ENCODE measurements at places on chromosomes 4 and X.

DNA sequence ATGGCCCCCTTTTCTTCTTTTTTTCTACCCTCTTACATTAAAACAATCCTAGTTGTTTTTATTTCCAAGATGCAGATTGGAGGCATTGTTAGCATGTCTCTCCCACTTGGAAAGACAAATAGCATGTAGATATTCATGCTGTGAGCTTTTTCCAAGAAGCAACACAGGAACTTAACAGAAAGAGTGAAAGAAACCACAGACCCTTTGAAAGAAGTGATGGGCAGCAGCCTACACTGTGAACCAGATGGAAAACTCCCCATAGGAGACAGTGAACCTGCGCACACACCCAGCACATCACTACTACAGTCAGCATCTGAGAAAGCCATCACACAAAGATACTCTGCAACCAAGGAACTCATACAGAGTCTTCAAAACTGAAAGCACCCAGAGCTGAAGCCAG is 17.8 kb downstream of the CT47C1 start:
- DNase-seq, result no peak

GRCh38 chrX:39749135-39749534 is 348.6 kb downstream of the BCOR start:
- DNase-seq, result no peak

DNA sequence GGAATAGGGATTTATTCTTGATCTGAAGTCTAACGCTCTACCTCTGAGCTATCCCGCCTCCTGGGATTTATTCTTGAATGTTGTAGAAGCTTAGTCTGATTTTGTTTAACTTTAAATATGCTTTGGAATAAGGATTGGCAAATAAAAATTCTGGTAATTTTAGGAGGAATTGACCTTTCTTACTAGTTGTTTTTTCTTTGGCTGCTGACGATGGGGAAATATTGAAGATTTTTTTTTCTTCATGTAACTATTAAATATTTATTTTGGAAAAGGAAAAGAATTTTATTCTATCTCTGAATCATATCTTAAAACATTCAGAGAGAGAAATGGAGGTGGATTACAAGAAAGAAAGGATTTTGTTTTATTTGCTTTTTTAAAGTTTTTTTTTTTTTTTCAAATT is 122.9 kb downstream of the PDLIM5 start:
- no peak for DNase-seq

DNA sequence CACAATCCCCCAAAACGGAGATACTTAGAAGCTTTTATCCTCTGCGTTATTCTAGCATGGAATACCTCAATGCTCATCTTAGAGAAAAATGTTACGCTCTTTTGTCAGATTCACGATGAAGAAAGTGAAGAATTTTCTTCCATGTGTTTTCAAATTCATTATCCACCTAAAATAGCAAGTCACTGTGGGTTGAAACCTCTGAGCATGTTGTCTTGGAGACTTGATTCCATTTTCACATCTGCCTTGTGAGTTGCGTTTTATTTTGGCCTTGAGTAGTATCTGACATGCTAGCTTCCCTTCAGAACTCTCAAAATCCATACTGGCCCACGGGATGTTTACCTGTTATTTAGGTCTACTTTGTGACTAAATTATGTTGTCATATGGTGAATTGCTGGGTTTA is 66.3 kb downstream of the C4orf46 start:
- DNase-seq, result peak; percentile 22

DNA sequence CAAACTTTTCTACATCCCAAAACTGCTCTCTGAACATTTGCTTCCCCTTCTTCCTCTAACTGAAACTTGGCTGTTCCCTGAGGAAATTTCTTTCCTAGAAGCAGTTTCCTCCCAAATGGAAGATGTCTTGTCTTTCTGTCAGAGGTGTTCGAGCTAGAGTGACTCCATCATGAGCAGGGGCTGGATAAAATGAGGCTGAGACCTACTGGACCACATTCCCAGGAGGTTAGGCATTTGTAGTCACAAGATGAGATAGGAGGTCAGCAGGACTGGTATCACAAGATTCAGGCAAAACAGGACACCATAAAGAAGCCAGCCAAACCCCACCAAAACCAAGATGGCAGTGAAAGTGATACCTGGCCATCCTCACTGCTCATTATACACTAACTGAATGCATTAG is 35.8 kb upstream of the PGRMC2 start:
- DNase-seq, result no peak

DNA sequence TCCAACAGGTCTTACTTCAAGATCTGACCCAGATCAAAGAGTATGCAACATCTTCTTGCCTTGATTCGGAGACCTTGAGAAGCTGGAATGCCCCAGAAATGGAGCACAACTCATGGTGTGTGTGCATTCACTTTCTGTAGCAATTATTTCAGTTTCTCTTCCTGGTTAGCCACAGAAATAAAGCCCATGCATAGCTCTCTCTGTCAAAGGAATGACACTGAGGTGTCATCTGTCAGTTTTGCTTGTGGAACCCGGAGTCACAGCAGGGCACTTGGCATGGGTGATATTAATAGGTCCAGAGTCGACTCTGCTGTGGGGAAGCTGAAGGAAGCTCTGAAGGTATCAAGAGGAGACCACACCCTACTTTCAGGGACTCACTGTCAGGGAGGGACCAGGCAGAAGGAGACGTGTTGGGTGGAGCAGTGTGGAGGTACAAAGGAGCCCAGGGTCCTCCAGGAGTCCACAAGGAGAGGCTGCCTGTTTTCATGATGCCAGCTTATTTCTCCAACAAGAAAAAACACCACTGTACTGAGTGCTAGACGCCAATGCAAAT is 10.7 kb downstream of the CLNK start:
- no peak for DNase-seq

DNA sequence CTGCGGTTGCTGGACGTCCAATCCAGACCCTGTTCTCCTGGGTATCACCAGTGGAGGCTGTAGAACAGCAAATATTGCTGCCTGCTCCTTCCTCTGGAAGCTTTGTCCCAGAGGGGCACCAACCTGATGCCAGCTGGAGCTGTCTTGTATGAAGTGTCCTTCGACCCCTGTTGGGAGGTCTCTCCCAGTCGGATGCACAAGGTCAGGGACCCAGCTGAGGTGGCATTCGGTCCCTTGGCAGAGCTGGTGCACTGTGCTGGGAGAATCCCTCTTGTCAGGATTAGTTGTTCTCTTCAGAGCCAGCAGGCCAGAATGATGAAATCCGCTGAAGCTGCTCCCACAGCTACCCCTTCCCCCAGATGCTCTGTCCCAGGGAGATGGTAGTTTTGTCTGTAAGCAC is 110.3 kb upstream of the ZXDB start:
- DNase-seq, result no peak

DNA sequence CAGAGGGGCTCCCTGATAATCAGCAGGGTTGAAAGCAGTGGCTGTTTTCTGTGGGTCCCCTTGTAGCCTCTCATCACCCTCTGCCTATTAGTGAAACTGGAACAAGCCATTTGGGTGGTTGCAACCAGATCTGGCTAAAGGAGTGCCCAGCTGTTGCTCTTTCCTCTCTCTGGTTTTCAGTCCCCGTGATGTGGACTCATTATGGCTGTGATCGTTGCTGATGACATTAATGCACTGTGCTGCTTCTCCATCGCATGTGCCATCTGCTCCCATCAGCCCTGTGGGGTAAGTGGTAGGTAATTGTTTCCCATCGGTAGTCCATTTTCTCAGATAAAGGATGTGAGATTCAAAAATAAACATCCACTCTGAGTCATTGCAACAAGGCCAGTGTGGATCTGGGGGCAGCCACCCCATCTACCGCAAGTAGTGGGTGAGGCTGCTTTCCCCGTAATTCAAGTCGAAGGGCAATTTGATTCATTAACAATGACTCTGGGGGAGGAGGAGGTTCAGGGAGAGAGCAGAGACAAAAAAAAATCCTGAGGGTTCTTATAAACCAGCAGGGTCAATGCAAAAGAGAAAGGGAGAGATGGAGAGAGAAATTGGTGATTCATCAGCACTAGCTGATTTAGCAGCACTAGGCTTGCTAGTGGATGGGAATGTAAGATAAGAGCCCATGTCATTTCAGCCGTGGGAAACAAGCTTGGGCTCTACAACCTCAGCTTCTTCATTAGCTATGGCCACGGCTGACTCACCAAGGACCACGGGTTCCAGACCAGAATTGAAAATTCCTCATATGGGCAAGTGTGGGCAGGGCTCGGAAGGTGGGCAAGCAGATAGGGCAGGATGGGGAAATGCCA is 357.8 kb downstream of the MID1IP1 start:
- DNase-seq, result peak; percentile 49

DNA sequence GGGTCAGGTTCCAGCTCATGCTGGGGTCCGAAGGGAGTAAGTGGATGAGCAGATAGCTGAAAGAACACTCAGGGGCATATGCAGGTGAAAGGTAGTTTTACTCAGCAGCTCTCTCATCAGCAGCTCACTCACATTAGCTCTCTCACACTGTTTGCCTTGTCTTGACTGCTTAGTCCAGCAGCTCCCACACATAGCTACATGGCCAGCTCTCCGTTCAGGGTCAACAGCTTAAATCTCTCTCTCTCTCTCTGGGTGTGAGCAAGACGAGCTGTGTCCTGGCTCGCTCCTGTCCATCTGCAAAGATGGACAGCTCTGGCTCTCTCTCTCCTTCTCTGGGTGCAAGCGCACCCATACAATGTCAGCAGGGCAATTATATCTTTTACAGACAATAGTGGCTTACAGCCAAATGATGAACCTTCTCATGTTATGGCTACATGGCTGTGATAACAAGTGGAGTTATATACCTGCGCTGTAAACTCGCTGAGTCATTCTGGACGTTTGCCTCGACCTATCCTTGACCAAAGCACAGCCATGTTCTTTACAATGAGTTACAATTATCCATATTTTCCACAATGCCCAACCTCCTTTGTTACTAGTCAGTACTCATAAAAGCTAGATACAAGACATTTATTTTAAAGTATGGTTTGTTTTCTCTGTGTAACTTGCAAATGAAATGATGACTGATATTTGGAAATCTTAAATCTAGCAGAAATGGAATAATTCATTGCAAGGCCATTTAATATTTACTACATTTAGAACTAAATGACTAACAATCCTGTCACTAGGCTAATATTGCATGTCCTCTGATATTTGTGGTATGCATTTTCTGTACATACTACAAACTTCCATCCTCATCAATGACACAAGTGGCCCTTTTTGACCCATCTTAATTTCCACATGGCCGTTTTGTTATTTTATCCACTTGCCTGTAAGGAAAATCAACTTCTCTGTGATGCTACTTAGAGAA is 9.3 kb downstream of the PAPSS1 start:
- DNase-seq, result no peak

- DNase-seq, result no peak
Observed at GRCh38 chr4:95293014-95293413, 255.8 kb downstream of the UNC5C start.

DNA sequence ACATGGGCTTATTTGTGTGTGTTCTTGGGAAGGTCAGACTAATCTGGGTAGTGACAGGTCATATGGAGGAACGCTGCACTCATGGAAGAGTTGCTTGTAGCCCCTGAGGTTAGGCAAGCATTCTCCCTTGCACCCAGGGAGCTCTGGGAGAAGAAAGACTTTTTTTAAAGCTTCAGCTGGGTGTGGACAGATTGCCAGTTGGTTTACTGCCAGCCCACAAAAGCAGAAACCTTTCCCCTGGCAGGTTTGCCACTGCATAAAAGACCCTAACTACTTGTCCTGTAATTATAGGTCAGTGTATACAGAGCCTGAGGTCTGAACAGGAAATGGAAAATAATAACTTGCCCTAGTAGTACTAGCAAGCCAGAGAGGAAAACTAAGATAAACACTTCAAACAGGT is 7.4 kb upstream of the NFKB1 start:
- peak; percentile 21 for DNase-seq

GRCh38 chr4:75229806-75230570 is 284.2 kb downstream of the RCHY1 start:
- DNase-seq, result no peak

- DNase-seq, result no peak
Observed at GRCh38 chr4:7964459-7964858, 24.8 kb upstream of the AFAP1 start.

DNA sequence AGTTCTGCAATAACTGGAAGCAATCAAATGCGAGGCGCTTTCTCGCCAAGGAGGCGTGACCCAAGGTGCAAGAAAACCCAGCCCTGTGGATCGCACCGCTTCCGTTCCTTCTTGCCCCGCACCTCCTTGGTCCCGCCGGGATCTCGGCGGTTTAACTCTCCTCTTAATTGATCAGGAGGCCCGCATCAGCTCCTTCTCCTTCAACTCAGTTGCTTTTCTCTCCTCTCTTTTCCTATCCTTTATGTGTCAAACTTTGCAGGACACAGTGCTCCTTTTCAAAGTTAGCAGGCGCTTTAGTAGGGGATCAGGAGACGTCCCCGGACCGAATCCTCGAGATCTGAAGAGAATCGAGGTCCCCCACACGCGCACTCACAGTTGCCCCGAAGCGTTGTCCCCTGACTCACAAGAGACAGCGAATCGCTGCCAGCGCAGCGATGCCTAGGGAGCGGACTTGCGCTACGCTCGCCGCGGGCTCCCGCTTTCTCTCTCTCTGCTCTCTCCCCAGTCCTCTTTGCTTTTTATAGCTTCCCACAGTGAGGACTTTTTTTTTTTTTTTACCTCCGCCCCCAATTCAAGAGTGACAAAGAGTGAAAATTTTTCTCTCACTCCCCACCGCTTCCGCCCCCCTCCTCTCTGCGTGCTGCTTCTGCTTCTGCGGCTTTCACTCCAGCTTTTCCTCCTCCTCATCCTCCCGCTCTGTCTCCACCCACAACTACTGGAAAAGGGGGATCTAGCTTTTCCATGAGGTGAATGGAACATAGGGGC is at the start of gene DKK2:
Gene DKK2 (minus strand): TSS at position 495 of the 765 bp plus-strand sequence. CDS start 722 bp downstream, outside the sequence.
- peak; percentile 46 for DNase-seq
